ENCODE measurements at places on chromosomes 2 and 18.

DNA sequence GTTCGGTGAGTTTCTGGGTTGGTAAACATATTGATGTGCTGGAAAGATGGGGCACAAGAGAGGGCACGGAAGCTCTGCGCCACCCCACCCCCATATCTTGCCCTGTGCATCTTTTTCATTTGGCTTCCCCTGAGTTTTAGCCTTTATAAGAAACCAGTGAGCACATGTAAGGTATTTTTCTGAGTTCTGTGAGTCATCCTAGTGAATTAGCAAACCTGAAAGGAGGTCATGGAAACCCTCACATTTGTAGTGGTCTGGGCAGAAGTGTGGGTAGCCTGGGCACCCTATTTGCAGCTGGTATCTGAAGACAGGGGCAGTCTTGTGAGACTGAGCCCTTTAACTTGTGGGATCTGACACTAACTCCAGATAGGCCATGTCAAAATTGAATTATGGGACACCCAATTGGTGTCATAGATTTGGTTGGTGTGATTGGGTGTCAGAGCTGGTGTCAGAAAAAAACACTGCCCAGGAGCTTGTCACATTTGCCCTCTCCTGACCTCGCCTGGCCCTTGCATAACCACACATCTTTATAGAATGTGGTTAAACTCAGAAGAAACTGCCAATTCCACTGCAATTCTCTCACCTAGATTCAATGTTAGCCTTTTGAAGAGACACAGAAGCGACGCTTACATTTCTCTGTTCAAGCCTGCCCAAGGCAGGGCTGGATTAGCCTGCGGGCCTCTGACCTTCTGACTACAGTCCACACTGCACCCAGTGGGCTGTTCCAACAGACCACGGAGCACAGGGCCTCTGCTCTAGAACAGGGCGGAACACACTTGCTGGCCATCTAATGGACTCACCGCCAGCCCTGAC is 12.0 kb upstream of the GALM start:
- DNase-seq: no peak

- no peak for DNase-seq
These were observed 1672.7 kb upstream of the TMEFF2 start for GRCh38 chr2:193867454-193867853.

GRCh38 chr18:47748093-47748796 is 182.2 kb downstream of the SMAD2 start:
- no peak for DNase-seq

DNA sequence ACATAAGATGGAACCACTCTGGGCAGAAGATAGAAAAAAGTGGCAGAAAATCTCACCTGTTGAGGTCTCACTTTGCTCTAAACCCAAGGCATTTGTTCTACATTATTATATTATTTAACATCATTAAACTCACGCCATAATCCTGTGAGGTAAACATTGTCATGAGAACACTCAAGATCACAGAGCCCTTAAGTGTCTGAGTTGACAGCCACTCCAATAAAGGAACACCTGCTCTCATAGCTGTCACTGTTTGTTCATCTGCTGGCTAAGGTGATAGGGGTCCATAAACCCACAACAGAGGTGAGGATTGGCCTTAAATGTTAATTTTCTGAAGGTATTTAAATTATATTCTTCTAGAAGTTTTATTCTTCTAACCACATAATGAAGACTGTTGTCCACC is 439.7 kb downstream of the RIT2 start:
- DNase-seq: no peak

DNA sequence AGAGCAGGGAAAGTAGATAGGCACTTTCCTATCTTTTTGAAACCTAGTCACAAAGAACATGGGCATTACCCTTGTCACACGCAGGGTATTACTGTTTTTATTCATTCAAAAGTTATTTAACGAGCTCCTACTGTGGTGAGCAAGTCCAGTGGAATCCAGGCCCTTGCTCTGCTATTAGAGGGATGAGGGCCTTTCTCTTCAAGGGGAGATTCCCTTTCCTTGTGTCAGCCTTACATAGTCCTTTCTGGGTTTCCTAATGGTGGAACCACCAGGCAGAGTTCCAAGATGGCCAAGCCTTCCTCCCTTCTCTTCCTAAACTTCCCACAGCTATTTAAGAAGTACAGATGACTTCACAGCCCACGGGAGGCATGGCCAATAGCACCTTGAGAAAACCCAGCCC is 64.6 kb downstream of the SPTBN1 start:
- no peak for DNase-seq

GRCh38 chr2:144771348-144771747 is 251.4 kb upstream of the ZEB2 start:
- DNase-seq: no peak

DNA sequence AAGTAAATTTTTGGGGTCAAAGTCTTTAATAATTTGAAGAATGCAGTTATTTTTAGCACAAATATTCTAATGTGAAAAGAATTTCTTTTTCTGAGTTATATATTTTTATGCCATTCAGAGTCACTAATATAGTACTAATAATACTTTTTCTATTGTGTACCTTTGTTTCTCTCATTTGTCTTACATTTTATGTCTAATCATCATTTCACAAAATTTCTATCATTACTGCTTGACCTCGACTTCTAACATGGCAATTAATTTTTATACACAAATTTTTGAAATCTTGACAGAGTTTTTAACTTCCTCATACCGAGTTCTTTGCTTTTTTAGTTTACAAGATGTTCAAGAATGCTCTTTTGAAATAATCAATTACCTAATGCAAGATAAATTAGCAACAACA is 8.4 kb upstream of the CPS1 start:
- DNase-seq: no peak

DNA sequence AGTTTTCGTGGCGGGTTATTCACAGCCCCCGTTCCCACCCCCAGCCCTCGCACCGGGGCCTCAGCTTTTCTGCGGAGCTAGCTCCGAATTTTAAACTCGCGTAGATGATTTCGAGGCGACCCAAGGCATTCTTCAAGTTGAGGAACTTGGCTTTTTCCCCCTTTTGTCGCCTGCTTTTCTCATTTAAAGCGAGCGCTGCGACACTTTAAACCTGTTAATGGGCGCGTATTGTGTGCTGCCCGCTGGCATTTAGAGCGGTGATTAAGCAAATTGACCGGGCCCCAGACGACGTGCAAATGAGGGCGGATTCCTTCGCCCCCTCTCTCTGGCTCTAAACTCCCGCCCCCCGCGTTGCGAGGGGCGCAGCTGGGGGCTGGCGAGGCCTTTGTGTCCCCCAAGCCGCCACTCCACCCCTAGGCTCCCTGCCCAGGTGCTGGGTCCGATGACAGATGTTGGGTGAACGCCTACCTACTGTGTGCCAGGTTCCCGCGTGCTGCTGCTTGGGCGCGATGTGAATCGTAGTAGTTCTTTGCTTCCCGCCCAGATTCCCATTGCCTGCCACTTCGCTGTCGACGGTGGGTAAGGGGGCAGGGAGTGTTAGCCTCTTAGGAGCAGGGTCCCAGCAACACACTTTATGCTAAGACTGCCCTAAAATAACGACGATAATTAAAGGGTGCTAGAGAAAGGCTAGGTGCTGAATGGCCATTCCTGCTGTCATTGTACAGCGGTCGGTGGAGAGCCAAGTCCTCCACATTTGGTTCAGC is 1.9 kb downstream of the TCF7L1 start:
- no peak for DNase-seq

DNA sequence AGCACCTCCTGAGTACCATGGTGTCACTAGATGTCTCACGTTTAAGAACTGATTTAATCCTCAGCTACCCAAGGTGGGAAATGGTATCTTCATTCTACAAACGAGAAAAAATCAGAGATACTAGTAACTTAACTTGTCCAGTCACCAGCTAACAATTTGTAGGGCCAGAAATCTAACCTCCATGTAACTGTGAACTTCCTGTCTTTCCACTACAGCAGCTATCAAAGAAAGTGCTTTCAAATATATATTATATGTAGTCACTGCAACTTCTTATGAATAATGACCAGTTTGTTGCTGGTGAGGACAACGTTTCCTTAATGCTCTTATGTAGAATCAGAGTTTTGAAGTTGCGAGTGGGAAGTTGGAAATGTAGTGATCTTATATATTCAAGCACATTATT is 1.9 kb downstream of the REV1 start:
- DNase-seq: no peak

DNA sequence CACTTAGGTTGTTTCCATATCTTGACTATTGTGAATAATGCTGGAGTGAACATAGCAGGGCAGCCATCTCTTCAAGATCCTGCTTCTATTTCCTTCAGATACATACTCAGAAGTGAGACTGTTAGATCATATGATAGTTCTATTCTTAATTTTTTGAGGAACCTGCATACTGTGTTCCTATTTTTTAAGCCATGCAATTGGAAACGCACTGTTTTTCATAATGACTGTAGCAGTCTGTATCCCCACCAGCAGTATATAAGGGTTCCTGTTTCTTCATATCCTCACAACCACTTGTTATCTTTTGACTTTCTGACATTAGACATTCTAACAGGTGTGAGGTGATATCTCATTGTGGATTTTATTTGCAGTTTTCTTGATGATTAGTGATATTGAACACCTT is 15.5 kb downstream of the NEURL3 start:
- DNase-seq: no peak

DNA sequence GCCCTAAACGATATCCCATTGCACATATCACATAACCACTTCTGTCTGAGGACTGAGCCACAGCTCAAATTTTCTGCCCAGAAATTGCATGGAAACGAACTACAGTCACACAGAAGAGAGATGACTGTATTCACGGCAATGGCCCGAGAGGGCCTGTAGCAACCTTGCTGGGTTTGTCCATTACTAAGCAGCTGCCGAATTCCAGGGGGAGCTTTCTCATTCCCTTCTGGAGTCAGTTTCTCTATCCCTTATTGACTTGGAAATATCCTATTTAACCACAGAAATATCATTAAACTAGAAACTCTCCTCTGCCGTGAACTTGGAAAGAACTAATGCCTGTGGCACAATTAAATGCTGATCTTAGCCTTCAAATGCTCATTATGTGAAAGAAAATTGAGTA is 183.9 kb downstream of the DNER start:
- no peak for DNase-seq

DNA sequence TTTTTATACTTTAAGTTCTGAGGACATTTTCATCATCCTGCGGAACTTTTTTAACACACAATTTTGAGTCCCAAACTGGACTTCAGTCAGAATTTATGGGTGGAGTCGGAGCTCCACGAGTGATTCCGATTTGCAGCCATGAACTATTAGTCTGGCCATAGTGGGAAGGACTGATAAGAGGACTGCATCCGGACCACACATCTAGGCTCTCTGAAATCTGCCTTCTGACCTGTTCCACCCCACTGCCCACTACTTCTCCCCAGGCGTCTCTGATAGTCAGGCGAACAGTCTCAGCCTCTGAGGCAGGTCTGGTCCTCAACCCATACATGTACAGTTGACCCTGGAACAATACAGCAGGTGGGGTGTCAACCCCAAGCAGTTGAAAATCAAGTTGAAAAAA is 5.2 kb downstream of the MRPL35 start:
- DNase-seq: no peak

- DNase-seq: no peak
These were observed 42.6 kb upstream of the HPCAL1 start for GRCh38 chr2:10260130-10260529.

DNA sequence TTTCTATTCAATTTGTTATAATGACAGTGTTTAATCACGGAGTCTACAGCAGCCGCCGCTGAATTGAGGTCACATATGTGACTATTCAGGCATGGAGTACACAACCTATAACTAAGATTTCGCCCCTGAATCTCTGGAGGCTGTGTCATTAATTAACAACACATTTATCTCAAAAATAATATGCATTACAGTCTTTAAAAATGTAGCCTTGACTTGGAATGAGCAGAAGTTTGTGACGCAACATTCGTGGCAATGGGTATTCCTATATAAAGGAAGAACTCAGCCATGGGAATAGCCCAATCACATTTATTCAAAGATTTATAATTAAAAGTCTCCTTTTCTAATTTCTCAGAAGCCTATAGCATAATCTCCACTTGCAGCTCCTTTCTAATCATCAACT is 60.6 kb upstream of the LYPD1 start:
- DNase-seq: no peak

- DNase-seq: no peak
These were observed 133.6 kb downstream of the BCL2 start for GRCh38 chr18:63185984-63186383.

DNA sequence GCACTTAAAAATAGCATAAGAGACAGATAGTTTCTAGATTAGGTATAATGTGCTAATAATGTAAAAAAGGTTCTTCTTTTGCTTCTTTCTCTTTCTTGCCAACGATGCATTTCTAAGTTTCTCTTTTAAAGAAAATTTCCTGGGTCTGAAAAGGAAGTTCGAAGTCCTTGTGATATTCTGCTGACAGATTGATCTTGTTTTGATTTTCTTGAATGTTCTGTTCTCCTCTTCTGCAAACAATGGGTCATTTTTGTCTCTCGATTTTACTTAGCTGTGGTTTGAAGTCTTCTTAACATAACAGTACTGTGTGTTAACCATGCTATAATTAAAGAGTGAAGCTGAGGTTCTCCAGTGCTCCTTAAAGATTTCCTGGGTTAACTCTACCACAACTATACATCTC is 61.1 kb upstream of the ACYP2 start:
- no peak for DNase-seq

GRCh38 chr2:48341551-48342133 is 188.3 kb upstream of the STON1 start:
- no peak for DNase-seq

Data from heart right ventricle (tissue), 16 donors.